ENCODE measurements at places on chromosomes 16 and 17.

DNA sequence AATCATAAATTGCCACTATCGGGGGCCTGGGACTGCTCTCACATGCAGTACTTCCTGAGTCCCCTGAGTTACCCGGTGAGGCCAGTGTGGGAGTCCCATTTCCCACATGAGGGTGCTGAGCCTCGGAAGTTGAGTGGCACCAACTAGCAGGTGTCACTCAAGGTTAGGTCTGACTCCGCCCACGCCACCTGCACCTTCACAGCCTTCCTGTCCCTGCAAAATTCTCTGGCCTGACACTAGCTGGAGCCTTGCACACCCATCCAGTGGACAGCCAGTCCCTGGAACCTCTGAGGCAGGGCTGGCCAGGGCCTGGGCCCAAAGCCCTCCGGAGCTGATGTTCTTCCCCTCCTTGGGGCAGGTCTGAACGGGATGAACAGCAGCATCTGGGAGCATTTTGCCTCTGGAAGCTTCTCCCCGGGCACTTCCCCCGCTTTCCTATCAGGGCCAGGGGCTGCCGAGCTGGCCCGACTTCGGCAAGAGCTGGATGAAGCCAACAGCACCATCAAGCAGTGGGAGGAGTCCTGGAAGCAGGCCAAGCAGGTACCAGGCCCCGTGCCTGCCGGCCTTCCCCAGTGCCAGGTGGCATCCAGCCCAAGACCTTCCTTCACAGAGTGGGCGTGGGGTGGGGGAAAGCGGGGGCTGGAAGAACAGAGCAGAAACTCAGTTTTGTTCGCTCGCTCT lies 21.9 kb downstream of the UNC13D start:
- peak; percentile 45 for DNase-seq

DNA sequence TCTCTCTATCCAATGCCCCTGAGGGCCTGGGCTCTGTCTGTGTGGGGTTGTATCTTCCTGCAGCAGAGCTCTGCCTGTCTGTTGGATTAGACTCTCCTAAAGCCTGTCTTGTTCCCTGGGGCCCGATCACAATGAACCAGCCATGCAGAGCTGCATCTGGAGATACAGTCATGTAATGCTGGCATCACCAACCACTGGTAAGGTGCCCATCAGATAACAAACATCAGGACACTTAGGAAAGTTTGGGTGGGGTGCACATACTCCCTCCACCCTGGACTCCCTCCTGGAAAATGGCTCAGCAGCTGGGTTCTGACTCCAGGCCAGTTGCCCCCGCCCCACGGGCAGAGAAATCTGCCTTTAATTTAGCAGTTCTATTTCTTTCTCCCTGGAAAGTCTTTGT lies 61.3 kb upstream of the BRD7 start:
- no peak for DNase-seq

DNA sequence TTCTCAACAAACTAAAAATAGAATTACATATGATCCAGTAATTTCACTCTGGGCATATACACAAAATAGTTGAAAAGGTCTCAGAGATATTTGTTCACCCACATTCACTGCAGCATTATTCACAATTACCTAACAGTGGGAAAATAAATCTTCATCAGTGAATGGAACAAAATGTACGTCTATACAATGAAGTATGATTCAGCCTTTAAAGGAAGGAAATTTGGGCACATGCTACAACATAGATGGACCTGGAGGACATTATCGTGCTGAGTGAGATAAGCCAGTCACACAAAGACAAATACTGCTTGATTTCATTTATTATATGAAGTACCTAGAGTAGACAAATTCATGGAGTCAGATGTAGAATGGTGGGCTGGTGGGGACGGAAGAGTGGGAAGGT lies 47.0 kb downstream of the MFSD11 start:
- DNase-seq, result no peak

GRCh38 chr17:40794466-40794865 lies 5.3 kb downstream of the KRT28 start:
- no peak for DNase-seq

DNA sequence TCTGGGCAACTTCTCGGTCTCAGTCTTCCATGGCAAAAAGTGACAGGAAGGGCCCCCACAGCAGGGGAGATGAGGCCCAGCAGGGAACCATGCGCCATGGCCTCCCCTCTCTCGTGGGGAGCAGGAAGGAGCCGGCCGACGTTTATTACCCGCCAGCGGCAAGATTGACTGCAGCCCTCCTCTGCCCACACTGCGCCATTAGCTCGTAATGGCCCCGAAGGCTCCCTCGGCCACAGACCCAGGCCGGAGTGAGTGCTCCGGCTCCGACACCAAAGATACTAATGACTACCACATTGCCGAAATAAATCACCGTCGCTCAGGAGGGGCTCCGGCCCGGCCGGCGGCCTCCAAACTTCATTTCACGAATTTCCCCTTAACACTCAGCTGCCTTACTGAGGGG lies 226.9 kb downstream of the C16orf78 start:
- no peak for DNase-seq

DNA sequence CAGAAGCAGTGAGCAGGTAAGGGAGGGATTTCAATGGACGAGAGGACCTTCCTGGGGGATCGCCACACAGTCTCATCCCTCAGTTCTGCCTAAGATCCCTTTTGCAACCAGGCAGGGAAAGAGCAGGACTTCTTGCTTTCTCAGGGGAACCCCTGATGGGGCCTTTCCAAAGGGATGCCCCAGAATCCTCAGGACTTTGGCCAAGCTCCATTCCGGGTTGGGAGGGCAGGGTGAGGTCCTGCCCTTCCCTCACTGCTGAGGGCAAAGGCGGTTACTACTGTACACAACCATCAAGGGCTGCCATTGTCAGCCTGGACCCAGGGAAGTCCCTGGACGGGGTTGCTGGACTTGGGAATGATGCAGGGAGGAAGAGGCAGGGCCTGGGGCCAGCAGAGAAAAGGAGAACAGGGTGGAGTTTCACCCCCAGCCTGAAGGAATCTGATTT lies 9.7 kb downstream of the PRR29 start:
- DNase-seq, result no peak

DNA sequence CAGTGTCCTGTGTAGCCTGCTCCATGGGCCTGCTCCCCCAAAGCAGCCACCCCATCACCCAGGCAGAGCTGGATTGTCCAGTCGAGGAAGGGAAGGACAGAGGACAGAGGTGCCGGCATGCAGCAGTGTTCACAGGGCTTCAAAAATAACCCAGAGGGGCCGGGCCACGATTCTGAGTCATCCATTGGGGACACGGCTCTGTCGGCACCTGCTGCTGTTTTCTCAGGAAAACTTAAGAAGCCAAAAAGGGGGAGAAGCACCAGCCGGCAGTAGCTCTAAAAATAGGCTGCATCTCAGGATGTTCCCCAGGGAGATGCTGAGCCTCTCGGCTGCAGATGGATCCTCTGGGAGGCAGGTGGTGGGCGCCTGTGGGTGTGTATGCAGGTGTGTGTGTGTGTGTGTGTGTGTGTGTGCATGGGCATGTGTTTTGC lies 1.6 kb downstream of the CA7 start:
- no peak for DNase-seq

GRCh38 chr17:78412403-78412802 lies 34.0 kb downstream of the PGS1 start:
- DNase-seq, result peak; percentile 44

GRCh38 chr16:80947708-80948625 lies 58.7 kb downstream of the CMC2 start:
- no peak for DNase-seq

GRCh38 chr16:78800523-78800922 lies 701.1 kb downstream of the WWOX start:
- DNase-seq, result no peak

DNA sequence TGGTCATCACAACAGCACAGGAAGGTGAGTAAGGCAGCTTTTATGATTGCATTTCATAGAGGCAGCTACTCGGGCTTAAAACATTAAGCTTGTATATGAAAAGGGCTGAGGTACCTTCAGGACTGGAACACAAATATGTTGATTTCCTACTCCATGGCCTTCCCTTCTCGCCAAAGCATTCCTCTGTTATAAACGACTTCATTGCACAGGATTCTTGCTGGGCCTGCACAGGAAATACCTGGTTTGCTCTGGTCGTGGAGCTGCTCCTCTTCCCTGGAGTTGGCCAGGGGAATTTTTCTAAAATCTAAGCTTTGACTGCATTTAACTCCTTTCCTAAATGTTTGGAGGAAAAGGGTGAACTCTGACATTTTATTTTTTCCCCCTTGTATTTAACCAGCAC lies 49.0 kb downstream of the CHD9 start:
- no peak for DNase-seq

- DNase-seq, result peak; percentile 89
These were observed at the start of gene CIAO2B for GRCh38 chr16:66934138-66934838. Gene CIAO2B, minus strand, starts transcription at chr16:66934402. Its CDS starts 38 bp downstream, at chr16:66934364.

DNA sequence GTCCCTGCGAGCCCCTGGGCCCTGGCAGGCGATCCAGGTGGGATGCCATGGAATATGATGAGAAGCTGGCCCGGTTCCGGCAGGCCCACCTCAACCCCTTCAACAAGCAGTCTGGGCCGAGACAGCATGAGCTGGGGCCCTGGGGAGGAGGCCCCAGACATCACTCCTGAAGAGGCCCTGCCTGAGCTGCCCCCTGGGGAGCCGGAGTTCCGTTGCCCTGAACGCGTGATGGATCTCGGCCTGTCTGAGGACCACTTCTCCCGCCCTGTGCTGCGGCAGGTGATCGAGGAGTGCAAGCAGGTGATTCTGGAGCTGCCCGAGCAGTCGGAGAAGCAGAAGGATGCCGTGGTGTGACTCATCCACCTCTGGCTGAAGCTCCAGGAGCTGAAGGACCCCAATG lies 33.1 kb downstream of the CDRT15L2 start:
- no peak for DNase-seq

DNA sequence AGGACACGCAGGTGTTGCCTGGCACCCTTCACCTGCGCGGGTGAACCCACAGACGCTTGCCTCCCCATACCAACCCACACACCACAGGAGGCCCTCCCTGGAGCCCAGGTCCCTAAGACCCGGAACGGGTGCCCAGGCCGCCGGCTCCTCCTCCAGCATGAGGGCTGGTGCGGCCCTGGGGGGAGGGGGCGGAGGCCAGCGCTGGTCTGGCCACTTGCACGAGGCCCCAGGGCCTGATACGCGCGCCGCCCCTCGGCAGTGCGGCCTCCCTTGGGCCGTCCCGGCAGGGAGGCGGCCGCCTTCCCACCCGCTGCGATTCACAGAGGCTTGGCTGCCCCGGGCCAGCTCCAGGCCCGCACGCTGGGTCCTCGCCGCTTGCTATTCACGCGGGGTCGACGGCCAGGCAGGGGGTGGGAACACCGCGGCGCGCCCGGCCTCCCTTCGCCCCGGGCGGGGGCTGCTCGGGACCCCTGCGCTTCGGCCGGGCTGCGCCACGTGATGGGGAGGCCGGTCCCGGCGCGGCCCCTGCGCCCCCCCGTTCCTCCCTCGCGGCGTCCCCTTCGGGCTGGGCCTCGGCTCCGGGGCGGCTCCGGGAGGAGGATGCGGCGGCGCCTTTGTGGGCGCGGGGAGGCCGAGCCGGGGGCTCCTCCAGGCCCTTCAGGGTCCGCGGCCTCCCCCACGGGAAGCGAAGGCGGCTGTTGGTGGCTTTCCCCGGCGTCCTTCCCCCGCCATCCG lies 685 bp downstream of the FASN start:
- DNase-seq, result peak; percentile 25

DNA sequence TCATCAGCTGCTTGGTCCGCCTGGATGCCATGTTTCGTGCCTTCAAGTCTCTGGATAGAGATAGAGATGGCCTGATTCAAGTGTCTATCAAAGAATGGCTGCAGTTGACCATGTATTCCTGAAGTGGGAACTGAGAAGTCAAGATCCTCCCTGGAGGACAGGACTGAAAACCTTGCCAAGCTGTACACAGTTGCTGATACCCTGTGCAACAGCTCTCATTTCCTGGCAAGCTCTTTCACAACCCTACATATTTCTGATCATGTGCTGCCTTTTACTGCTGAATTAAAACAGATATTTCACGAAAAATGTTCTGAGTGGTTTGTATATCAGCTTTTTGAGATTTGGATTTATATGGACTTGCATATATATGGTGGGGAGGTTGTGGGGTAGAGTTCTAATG lies 898 bp downstream of the CAPNS2 start:
- DNase-seq, result no peak

GRCh38 chr17:28725660-28726225 lies 290 bp downstream of the TLCD1 start:
- DNase-seq, result no peak

DNA sequence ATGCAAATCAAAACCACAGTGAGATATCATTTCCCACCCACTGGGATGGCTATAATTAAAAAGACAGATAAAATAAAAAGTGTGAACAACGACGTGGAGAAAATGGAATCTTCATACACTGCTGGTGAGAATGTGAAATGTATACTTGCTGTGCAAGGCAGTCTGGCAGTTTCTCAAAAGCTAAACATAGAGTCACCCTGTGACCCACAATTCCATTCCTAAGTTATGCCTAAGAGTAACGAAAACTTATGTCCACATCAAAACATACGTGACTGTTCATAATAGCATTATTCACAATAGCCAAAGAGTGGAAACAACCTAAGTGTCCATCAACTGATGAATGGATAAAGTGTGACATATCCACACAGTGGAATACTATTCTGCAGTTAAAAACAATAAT lies 38.1 kb upstream of the VPS4A start:
- DNase-seq, result no peak

DNA sequence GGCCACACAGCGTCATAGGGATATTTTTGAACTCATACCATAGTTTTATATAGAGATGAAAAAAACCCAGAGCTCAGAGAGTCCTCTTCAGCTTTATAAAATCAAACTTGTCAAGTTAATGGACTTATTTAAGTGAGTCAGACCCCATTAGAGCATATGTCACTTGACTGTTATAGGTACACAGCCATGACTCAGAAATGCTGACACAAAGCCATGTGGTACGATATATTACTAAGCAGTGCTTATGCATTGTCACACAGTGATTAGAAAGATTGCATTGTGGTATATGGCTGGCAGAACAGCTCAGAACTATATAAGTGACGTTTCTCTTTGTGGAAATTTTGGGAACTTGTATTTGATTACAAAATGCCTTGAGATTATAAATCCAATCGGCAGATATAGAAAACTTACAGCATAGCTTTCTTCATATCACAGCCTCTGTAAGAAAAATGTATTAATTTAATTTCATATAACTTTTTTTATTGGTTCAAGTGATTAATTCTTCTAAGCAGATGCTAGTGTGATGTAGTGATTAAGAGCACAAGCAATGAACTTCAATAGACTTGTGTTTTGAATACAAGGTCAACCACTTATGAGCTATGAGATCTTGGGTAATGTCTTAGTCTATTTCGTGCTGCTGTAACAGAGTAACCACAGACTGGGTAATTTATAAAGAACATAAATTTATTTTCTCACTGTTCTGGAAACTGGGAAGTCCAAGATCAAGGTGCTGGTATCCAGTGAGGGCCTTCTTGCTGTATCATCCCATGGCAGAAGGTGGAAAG lies 25.8 kb upstream of the GINS3 start:
- DNase-seq, result no peak

- DNase-seq, result no peak
These were observed 83.5 kb downstream of the GP2 start for GRCh38 chr16:20243731-20244281.

GRCh38 chr17:12231355-12231682 lies 210.6 kb downstream of the MAP2K4 start:
- DNase-seq, result no peak

GRCh38 chr16:70738083-70738977 lies 52.5 kb upstream of the MTSS2 start:
- DNase-seq, result peak; percentile 8
